ENCODE measurements at places on chromosomes 13 and 19.
A peak's percentile ranks its signal among the peaks of the same experiment; 100 is the strongest.

DNA sequence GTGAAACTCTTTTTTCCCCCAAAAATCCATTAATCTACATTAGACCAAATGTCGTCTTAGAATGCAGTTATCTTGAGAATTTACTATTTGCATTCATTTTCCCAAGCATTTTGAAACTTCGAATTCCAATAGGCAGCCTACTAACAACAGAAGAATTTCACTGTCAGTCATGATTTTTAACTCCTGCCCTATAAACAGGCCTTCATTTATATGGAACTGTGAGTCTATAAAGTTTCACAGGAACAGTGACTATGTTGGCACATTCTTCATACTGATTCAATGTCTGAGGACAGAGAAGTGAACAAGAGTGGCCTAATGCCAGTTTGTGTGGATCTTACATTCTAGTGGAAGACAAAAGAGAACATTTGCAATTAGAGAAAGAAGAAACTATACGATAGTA is 198.0 kb downstream of the PCDH17 start:
- DNase-seq = no peak

GRCh38 chr13:112724788-112725345 is 35.0 kb downstream of the ATP11A start:
- no peak for DNase-seq

DNA sequence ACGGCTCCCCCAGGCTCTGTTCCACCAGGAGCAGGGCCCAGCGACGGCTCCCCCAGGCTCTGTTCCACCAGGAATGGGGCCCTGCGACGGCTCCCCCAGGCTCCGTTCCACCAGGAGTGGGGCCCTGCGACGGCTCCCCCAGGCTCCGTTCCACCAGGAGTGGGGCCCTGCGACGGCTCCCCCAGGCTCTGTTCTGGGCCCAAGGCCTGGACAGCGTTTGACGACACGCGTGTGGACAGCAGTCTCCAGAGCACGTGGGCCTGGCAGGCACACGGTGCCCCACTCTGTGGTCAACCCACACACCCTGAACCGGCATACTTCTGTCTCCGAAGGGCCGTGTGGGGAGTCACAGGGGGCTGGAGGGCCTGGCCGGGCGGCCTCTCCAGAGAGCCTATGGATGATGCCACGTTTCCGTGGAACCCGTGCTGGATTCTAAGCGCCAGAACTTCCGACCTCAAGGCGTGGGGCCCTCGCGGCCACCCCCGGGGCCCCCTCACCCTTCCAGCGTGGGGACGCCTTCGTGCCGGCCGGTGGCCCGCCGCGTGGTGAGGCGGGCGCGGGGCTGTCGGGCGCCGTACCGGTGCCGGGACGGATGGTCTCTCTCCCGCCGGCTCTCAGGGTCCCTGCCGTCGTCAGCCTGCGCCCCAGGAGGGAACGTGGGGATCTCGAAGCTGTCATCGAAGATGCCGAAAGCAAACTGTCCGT is 11.6 kb downstream of the FGF22 start:
- DNase-seq = no peak

GRCh38 chr13:102291587-102292218 is 110.1 kb downstream of the FGF14 start:
- DNase-seq = no peak

DNA sequence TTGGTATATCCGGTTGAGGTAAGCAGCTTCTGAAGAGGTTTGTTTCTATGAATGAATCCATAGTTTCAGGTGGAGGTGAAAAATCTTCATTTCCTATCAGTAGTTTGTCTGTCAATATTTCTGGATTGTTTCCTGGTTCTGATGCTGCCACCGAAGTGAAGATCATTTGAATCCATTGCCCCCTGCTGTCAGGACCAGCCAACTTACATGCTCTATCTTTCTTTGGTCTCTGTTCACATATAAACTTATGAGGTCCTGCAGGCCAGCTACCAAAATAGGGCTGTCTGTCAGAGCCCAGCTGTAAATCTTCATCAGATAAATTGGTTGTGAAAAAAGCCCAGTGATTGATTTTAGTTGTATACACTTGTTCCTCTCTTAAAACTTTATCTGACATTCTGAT is 15.2 kb upstream of the N4BP2L1 start:
- peak; percentile 57 for DNase-seq

GRCh38 chr19:29663861-29664752 is 1.2 kb upstream of the PLEKHF1 start:
- DNase-seq = no peak

DNA sequence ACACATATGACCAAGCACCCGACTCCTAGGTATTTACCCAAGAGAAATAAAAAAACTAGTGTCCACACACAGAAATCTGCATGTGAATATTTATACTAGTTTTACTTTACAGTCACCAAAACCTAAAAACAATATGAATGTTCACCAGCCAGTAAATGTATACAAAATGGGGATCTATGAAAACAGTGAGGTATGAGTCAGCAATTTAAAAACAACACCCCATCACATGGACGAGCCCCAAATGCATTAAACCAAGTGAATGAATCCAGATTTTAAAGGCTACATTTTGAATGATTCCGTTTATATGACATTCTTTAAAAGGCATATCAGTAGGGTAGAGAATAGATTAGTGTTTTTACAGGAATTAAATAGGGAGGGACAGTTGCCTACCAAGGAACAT is 22.1 kb downstream of the SIGLEC7 start:
- no peak for DNase-seq

GRCh38 chr13:24362435-24362952 is 53.1 kb downstream of the C1QTNF9 start:
- no peak for DNase-seq

- DNase-seq = peak; percentile 66
Measured at GRCh38 chr13:114124921-114125320, 7.5 kb downstream of the RASA3 start.

- DNase-seq = no peak
Measured at GRCh38 chr19:41877916-41878905, 1.1 kb downstream of the CD79A start.

DNA sequence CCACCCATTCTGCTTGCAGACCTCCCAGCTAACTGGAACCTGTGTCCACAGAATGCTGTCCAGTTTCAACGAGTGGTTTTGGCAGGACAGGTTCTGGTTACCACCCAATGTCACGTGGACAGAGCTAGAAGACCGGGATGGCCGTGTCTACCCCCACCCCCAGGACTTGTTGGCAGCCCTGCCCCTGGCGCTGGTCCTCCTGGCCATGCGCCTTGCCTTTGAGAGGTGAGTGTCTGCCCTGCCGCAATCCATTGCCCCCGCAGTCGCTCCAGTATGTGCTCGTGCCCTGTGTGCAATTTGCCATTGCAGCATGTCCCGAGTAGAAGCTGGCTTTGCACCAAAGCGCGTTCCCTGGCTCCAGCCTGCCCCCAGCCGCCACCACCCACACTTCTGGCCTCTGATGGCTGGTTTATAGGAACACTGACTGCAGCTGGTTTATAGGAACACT is 41.9 kb downstream of the CERS4 start:
- DNase-seq = no peak

DNA sequence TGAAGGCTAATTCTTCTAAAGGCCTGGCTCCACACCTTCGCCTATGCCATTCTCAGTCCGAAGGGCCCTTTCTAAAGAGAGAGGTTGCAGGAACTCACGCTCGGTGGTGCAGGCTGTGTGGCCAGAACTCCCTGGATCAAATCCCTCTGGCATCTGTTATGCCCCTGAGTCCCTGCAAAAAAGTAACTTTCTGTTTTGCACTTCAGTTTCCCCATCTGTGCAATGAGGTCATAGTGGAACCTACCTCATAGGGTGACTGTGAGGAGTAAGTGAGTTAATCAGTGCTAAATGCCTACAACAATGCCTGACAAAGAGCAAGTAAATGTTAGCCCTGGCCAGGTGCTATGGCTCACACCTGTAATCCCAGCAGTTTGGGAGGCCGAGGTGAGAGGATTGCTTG is 7.3 kb downstream of the IGSF23 start:
- no peak for DNase-seq

DNA sequence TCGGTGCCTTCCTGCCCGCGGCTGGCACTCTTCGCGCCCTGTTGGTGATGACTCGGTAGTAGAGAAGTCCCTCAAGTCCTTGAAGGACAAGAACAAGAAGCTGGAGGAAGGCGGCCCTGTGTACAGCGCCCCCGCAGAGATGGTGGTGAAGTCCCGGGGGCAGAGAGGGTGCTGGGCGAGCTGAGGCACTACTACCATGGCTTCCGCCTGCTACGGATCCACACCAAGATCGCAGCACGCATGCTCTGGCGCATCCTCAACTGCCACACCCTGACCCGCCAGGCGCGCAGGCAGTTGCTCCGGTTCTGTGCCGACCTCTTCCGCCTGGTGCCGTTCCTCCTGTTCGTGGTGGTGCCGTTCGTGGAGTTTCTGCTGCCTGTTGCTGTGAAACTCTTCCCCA is 11.1 kb downstream of the ZSCAN1 start:
- no peak for DNase-seq

- peak; percentile 93 for DNase-seq
Measured at GRCh38 chr19:23914402-23915286, at the start of gene ZNF726. Gene ZNF726, plus strand, starts transcription at chr19:23914886. Its CDS starts 109 bp downstream, at chr19:23914995.

All from CD4-positive, alpha-beta T cell treated with Interleukin-12 subunit alpha and Interleukin-12 subunit beta, for 1 hour (primary cell).